ENCODE measurements at places on chromosomes 7 and 10.

DNA sequence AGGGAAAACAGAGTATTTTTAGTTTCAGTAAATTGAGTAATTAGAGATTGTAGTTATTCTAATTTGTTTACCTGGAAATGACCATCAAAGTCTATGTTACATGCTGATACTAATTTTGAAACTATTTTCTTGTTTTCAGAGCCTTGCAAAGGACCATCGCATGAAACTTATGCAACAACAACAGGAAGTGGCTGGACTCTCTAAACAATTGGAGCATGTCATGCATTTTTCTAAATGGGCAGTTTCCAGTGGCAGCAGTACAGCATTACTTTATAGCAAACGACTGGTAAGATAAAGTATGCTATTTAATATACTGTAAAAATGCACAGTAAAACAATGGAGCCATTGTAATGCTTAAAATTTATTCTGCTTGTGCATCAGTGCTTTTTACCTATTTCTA lies 78.5 kb downstream of the TRIM24 start:
- DNase-seq, result no peak

DNA sequence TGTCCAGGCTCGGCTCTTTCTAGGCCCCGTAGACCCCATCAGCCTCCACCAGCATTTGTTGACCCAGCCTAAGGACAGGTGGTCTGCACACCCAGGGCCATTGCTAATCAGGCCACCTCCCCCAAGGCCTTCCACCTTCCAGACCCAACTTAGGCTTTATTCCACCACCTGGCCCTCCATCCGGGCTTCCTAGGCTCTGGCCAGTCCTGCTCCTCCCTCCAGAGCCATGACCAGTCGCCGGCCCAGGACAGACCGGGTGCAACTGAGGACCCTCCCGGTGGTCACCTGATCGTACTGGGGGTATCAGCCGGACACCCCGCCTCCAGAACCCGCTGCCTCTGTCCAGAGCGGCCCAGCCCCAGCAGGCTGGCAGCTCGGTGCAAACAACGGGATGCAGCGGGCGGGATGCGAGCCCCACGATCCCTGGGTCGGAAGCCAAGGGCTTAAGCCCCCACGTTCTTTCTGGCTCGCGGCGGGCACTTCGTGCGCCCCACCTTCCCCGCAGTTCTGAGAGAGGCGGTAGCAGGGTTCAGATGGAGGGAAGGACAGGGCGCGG lies 545 bp downstream of the NACAD start:
- DNase-seq, result no peak

GRCh38 chr7:134435161-134435920 lies 23.6 kb downstream of the AKR1B1 start:
- DNase-seq, result no peak

DNA sequence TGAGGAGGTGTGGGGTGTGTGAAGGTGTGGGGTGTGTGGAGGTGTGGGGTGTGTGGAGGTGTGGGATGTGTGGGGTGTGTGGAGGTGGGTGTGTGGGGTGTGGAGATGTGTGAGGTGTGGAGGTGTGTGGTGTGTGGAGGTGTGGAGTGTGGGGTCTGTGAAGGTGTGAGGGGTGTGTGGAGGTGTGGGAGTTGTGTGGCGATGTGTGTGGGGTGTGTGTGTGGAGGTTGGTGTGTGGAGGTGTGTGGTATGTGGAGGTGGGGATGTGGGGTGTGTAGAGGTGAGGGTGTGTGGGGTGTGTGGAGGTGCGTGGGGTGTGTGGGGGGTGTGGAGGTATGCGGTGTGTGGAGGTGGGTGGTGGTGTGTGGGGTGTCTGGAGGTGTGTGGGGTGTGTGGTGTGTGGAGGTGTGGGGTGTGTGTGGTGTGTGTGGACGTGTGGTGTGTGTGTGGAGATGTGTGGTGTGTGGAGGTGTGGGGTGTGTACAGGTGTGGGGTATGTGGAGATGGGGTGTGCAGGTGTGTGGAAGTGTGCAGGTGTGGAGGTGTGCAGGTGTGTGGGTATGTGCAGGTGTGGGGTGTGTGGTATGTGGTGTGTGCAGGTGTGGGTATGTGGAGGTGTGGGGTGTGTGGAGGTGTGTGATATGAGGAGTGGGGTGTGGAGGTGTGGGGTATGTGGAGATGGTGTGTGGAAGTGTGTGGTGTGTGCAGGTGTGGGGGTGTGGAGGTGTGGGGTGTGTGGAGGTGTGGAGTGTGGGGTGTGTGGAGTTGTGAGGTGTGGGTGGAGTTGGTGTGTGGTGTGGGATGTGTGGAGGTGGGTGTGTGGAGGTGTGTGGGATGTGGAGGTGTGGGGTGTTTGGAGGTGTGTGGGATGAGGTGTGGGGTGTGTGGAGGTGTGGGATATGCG lies 34.5 kb downstream of the SPDYE17 start:
- no peak for DNase-seq

GRCh38 chr10:124294811-124295770 lies 123.6 kb downstream of the OAT start:
- DNase-seq, result no peak

DNA sequence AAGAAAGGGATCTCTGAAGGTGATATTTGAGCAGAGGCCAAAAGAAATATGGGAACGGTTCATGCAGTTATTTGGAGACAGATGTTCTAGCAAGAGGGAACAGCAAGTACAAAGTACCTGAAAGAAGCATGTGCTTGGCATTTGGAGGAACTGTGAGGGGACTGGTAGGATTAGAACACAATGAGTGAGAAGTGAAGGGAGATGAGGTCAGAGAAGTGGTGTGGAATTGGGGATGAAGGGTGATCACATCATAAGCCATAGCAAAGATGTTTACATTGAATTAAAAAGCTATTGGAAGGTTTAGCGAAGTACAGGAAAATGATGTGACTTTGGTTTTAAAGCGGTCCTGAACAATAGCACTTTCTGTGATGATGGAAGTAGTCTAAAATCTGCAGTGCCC lies 402.4 kb upstream of the LRGUK start:
- DNase-seq, result no peak

- DNase-seq, result no peak
Observed at GRCh38 chr10:36515319-36515718, 610.1 kb upstream of the ANKRD30A start.

DNA sequence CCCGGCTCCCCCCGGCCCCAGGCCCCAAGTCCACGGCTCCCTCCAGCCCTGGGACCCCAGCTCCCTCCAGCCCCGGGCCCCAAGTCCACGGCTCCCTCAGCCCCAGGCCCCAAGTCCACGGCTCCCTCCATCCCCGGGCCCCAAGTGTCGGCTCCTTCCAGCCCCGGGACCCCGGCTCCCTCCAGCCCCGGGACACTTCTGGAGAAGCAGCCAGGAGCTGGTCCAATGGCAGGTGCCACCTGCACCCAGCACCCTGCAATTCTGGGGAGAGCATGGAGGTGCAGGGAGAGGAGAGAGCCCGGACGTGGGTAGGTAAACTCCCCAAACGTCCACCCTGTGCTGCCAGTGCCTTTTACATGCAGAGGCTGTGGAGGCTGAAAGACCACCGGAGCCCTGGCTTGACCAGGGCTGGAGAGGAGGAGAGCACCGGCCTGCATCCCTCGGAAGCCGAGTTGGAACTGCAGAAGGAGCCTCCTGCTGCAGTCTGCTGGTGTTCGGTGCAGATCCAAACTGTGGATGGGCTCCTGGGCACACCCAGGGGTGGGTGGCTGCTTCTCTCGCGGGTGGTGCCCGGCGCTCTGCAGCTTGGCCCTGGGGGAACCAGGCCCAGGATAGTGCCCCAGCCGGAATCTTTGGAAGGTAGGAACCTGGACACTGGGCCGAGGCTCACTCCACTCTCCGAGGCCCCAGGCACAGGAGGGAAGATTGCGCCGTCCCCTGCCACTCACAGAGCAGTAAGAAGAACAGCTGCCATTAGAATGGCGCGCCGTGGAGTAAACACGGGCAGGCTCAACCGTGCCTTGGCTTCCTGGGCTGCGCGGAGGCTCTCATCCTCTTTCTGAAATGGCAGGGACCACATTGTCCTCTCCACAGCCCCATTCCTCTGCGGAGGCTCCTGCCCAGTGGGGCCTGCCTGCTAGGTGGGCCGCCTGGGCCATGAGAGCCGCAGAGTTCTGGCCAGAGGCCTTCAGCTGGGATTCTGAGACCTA lies 14.7 kb downstream of the SHH start:
- DNase-seq, result no peak

GRCh38 chr7:102255501-102255900 lies 31.2 kb upstream of the SH2B2 start:
- no peak for DNase-seq

- DNase-seq, result no peak
Observed at GRCh38 chr7:17689361-17689902, 250.9 kb downstream of the SNX13 start.

GRCh38 chr7:47601119-47601880 lies 19.4 kb upstream of the TNS3 start:
- no peak for DNase-seq

GRCh38 chr7:147774461-147774860 lies 816.1 kb upstream of the C7orf33 start:
- no peak for DNase-seq

- no peak for DNase-seq
Observed at GRCh38 chr7:77482015-77482414, 55.1 kb upstream of the PTPN12 start.

GRCh38 chr10:121121462-121121861 lies 270.3 kb downstream of the WDR11 start:
- DNase-seq, result no peak

GRCh38 chr7:120915314-120916105 lies 35.1 kb upstream of the ING3 start:
- no peak for DNase-seq

DNA sequence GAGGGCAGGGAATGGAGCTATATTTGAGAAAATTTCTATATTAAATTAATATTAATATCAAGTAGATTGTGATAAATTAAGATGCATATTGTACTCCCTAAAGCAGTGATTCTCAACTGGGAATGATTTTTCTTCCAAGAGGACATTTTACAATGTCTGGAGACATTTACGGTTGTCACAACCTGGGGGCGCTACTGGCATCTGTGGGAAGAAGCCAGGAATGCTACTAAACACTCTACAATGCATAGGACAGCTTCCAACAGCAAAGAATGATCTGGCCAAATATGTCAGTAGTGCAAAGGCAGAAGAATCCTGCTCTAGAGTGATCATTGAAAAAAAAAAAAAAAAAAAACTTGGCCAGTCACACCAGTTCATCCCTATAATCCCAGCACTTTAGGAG lies 100.0 kb downstream of the LSM5 start:
- no peak for DNase-seq

GRCh38 chr7:137687556-137688265 lies 159.1 kb downstream of the DGKI start:
- DNase-seq, result no peak

DNA sequence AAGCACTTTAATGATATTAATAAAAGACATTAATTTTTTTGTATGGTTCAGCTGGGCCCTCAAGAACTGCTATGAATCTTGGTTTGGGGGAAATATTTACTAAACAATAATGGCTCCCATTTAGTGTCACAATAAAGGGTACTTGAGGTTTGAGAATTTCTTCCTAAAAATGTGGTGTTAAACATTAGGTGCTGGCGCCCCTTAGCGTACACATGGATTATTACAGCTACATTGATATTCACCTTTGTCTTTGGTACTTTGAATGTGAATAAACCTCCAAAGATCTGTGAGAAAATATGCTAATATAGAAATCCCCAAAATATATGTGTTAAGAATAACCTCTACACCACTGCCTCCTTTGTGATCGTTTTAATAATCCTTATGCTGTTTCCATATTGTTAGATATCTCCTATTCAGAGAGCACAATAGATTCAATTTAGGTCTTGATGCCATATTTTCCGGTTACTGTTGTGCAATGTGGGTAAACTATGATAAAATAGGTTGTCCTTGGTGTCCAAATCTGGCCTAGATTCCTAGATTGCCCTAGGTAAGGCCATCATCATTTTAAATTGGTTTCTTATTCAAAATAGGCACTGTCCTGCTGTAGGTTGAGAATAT lies 161.8 kb upstream of the CACNA2D1 start:
- DNase-seq, result no peak

GRCh38 chr7:21028186-21028585 lies 241.5 kb upstream of the SP8 start:
- DNase-seq, result no peak

- DNase-seq, result no peak
Observed at GRCh38 chr10:11638055-11638698, 26.7 kb upstream of the USP6NL start.

GRCh38 chr10:33229252-33229948 lies 105.1 kb downstream of the NRP1 start:
- DNase-seq, result no peak

GRCh38 chr10:21300551-21300950 lies 224.9 kb downstream of the SKIDA1 start:
- DNase-seq, result no peak
